ENCODE measurements at places on chromosomes 7 and 10.

- DNase-seq, result no peak
These were observed 210.3 kb downstream of the INHBA start for GRCh38 chr7:41492603-41493002.

DNA sequence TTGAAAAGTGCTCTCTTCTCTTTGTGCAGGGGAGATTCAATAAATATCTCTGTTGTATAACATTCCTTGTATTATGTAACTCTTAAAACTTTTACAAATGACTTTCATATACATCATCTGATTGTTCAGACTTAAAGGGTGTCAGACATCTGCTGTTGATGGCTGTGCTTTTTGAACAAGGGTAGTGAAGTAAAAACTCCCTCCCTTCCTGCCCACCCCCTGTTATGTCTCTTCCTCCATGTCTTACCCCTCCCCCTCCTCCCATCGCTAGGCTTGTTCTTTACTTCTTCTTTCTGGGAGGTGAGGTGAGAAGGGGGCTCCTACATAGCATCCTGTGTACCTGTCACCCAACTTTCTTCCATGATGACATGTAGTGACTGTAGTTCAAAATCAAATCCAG is 23.4 kb upstream of the ABCB4 start:
- DNase-seq, result no peak

DNA sequence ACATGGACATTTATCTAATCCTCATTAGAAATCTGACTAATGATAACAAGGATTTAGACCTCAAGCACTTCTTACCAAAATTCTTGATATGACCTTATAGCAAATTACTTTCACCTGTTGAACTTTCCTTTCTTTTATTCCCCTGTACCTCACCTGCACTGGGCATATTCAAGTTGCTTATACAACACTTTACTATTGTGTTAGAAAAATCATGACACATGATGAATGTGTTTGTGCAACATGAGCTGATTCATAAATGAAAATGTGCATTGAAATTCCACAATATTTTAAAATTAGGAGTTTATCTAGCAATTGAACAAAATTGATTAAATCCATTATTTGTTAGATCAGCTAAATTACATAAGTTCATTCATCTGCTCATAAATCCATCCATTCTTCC is 160.6 kb downstream of the CFTR start:
- DNase-seq, result no peak

GRCh38 chr7:35727571-35727970 is 32.6 kb upstream of the HERPUD2 start:
- peak; percentile 56 for DNase-seq

- DNase-seq, result no peak
These were observed 27.4 kb downstream of the SFMBT2 start for GRCh38 chr10:7383442-7383841.
